ENCODE measurements at places on chromosomes 7 and 10.

GRCh38 chr10:78382772-78383171 lies 349.1 kb downstream of the RPS24 start:
- no peak for DNase-seq

- no peak for DNase-seq
Measured at GRCh38 chr10:30092151-30092790, 32.9 kb upstream of the JCAD start.

DNA sequence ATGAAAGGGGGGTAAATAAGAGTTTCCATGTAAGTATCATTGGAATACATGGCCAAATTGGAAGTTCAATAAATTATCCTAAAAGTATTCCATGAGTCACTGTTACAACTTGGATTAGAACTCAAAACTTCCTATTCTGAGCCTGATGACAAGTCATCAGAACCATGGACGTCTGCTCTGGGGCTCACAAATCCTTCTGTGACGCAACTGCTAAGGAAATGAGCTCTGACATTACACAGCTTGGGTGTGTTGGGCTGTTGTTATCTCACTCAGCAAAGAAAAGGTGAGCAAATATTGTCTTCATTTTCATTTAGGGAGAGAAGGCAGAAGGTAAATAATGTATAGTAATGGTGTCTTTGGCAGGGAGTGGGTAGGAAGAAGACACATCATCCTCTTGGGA lies 214.8 kb upstream of the ADO start:
- no peak for DNase-seq

GRCh38 chr7:116977172-116977571 lies 23.9 kb downstream of the ST7 start:
- DNase-seq, result no peak

DNA sequence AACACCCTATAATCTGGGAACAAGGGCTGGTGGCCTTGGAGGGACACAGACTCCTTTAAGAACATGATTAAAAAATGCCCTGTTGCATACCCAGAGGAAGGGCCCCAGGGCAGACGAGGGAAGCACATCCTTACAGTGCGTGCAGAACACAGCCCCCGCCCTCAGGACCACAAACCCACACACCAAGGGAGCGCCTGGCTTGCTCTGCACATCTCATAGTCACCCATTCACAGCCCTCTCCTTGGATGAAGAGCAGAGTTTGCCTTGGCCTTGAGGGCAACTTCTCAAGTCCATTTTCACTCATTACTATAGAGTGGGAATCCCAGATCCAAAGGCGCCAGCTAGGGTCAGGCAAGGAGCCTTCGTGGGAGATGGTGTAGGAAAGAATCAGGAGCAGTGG lies 6.3 kb upstream of the VSIR start:
- no peak for DNase-seq

DNA sequence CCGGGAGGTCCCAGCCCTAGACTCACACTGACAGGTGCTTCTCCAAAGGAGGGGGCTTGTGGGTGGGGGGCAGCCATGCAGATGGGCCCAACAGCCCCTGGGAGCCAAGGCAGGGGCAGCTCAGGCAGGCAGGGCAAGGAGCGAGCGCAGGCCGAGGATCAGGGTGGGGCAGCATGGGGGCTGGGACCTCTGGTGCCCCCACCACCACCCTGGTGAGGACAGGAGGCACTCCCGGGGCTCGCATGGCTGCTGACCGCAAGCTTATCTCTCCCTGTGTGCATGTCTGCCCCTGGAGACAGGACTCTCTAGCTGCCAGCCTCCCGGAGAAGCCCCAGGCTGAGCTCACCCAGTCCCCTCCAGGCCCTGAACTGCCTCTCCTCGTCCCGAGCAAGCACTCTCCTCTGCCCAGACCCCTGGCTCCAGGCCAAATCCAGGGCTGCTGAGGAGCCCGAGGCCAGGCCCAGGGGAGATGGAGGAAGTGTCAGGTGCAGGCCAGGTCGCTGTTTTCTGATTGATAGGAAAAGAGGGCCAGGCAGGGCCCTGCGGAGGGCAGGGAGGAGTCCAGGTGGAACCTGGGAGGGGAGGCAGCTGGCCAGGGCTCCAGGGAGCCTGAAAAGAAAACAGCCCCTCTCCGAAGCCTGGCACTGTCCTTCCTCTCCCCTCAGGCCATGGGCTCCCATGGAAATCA lies 39.0 kb downstream of the PDGFA start:
- DNase-seq, result no peak

- DNase-seq, result no peak
Measured at GRCh38 chr7:19963695-19964094, 190.3 kb upstream of the TMEM196 start.

- DNase-seq, result no peak
Measured at GRCh38 chr10:22544325-22545068, 169.9 kb downstream of the PIP4K2A start.

DNA sequence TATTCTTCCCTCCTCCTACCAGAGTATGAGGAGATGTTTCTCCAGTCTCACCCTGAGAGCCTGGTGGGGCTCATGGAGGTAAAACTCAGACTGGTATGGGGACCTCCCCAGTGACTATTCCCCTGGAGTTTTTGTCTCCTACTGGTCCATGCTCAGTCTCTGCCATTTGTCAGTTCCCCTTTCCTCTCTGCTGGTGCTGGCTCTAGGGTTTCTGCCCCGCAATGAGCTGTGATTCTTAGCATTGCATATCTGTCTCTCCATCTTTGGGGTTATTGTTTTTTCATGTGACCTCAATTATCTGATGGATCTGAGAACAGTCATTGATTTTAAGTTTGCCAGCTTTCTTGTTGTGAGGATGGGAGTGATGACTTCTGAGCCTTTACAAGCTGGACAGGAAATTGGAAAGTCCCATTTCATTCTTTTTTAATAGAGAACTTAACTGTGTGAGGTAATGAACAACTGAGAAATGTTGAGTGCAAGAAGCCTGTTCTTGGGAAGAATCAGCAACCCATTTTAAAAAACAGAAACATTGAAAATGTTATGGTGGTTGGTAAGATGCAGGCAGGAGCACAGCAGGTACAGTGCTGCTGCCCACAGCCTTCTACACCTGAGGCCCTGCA lies 26.9 kb downstream of the NACAD start:
- no peak for DNase-seq

DNA sequence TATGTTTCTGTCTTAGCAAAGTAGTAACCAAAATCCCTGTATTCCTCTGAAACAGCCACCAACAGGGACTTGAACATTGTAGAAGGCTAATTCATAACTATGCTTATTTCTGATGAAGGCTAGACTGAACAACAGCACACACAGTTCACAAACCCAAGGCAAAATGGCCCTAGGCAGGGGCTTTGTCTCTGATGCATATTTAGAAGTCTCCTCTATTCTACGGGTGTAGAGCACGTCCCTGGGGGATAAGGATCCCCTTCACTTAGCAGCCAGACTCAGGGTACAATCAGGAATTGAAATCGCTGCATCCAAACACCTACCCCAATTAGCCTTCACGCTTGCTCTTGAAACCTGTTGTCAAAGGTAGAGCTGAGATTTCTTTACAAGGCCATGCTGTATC lies 45.5 kb downstream of the FGFR2 start:
- DNase-seq, result no peak

- no peak for DNase-seq
Measured at GRCh38 chr10:99924451-99925255, 85.1 kb downstream of the DNMBP start.

DNA sequence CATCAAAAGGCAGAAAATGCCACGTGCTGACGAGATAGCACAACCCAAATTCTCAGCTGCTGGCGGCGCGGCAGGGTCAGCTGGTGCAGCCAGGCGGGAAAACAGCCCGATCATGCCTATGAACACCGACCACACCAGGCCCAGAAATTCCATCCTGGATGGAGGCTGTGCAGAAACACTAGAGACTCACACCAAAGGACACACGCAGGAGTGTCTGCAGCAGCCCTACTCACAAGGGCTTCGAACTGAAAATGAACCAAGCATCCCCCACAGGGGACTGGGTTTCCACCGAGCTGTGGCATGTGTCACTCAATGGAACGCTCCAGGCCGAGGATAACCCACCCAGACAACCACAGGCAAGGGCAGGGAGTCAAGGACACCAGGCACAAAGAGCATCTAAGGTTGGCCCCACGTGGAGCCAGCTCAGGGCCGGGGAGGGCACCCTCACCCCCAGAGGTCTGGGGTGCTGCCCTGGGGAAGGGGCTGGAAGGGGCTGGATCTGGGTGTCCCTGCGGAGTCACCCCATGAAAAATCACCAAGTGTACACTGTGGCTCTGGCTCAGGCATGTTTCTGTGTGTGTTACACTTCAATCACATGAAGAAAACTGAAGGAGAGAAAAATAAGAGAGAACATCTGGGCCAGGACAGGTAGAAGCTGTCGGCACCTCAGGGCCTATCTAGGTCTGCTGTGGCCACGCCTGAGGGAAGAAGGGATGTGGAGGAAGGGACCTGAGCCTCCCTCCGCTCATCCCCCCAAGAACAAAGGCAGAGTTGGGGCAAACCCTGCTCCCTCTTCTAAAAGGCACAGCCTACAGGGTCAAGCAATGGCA lies 33.0 kb downstream of the RASGEF1A start:
- DNase-seq, result no peak

All from activated T-cell treated with anti-CD3 and anti-CD28 coated beads for 1 hour (primary cell).